ENCODE measurements at places on chromosomes 12 and 14. TPM values are rescaled to one million over a fixed set of nuclear protein-coding genes. Genes with fewer than 3 reads are reported as not detected.
A peak's percentile ranks its signal among the peaks of the same experiment; 100 is the strongest.

Gene FZD10
- total RNA-seq = 0.92 TPM

DNA sequence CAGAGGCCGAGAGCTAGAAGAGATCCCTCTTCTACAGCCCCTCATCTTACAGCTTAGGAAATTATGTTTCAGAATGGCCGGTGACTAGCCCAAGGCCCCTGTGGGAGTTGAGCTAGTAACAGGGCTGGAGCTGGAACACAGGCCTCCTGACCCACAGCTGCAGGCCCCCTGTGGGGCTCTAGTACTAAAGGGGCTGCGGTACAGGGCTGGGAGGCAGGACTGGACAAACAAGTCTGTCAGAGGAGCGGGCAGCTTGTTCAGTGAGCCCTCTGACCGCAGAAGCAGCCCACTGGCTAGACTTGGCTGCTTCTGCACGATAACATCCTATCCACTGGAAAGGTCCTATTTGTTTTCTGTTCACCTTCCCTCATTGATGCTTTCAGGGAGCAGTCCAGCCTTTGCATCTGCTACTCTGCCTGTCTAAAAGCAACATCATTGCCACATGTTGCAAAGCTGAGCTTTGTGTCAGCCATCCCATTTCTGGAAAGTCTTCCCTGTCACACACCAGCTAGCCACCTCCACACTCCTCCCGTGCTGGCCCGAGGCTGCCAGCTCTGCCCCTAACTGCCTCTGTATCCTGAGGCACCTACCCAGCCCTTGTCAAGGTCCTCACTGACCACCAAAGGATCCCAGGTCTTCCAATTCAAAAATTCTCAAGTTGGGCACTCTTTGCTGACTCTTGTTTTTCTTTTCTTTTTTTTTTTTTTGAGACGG is 10.2 kb downstream of the PSMC1 start:
- no peak overlapping the region for H3K27ac ChIP-seq
- no peaks in the 10 kb centered on the region for H3K27me3 ChIP-seq
- no peak overlapping the region for H3K4me3 ChIP-seq
- no peaks in the 10 kb centered on the region for H3K4me1 ChIP-seq
- peaks cover 96% of the 10 kb centered on the region for H3K36me3 ChIP-seq

GRCh38 chr14:96792591-96792990 is 4.6 kb upstream of the VRK1 start:
- no peaks in the 10 kb centered on the region for H3K36me3 ChIP-seq
- H3K4me1 ChIP-seq = peaks cover 18% of the 10 kb centered on the region
- H3K27ac ChIP-seq = no peak overlapping the region
- no peak overlapping the region for H3K4me3 ChIP-seq
- DNase-seq = no peak

DNA sequence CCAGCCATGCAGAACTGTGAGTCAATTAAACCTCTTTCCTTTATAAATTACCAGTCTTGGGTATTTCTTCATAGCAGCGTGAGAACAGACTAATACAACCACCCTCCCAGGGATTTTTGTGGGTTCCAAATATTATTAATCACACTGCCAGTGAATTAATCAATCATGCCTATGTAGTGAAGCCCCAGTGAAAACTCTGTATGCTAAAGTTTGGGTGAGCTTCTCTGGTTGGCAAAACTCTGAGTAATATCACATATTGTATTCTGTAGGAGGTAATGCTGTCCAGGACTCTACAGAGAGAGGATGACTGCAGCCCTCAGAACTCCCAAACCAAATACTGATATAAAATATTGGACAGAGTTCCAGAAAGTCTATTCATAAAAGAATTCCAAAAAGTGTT is 216.9 kb downstream of the RPAP3 start:
- H3K4me1 ChIP-seq = no peaks in the 10 kb centered on the region
- no peaks in the 10 kb centered on the region for H3K36me3 ChIP-seq
- no peak overlapping the region for H3K4me3 ChIP-seq

Gene CABP1
- total RNA-seq = 0.38 TPM

Gene HECTD1
- total RNA-seq = 160 TPM

Gene ZNF740
- 39.2 TPM for total RNA-seq

DNA sequence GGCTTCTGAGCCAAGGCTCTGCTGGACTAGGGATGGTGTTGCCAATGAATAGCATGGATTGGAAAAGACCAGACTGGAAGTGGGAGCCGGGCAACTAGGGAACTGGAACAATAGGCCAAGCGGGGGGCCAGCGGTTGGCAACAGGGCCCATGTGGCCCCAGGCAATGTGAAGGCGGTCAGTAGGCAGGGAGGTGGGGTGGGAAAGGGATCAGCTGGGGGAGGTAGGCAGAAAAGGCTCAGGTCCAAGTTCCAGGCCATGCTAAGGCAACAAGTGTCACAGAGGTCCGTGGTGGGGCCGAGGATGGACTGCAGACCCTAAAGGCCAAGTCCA is 14.9 kb upstream of the MLXIP start:
- H3K27me3 ChIP-seq = no peaks in the 10 kb centered on the region
- H3K36me3 ChIP-seq = peaks cover 8% of the 10 kb centered on the region
- H3K27ac ChIP-seq = peak overlapping the region; percentile 77
- peaks cover 7% of the 10 kb centered on the region for H3K4me1 ChIP-seq
- DNase-seq = no peak

Gene ACOT6
- not detected for total RNA-seq

DNA sequence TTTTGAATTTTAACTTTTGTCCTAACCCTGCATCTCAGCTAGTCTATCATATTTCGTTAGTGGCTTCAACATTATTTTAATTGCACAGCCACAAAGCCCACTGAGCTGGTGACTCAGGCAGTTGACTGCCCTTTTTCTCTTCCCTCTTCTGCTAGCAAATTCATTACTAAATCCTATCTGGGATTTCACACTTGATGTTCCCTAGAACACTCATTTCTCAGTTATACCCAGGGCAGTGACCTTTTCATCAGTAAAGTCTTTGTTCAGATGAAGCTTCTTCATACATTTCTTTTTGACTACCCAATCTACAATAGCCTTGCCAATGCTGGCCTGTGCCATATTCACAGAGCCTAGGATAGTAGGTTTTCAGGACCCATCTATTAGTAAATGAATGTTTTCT is 107.0 kb downstream of the ATXN7L3B start:
- no peaks in the 10 kb centered on the region for H3K27me3 ChIP-seq
- H3K4me1 ChIP-seq = no peaks in the 10 kb centered on the region
- H3K4me3 ChIP-seq = no peak overlapping the region
- DNase-seq = no peak

DNA sequence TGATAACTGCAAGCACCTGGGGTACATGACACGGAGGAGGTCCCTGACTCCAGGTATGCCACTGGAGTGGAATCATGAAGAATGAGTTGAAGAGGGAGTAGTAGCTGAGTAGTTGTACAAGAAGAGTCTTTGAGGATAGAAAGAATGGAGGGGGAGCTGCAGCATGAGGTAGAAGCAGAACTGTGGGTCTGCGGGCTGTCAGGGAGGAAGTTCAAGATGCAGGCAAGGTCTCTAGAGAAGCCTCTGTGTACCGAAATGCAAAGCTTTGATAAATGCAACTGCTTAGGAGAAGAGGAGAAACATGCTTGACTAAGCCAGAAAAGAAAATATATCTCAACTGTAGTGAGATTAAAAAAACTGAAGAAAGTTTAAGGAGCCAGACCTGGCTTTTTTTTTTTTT is 91.5 kb downstream of the CPNE8 start:
- peaks cover 9% of the 10 kb centered on the region for H3K36me3 ChIP-seq
- H3K27ac ChIP-seq = no peak overlapping the region
- H3K4me3 ChIP-seq = no peak overlapping the region

Gene TCL1B
- total RNA-seq = not detected

DNA sequence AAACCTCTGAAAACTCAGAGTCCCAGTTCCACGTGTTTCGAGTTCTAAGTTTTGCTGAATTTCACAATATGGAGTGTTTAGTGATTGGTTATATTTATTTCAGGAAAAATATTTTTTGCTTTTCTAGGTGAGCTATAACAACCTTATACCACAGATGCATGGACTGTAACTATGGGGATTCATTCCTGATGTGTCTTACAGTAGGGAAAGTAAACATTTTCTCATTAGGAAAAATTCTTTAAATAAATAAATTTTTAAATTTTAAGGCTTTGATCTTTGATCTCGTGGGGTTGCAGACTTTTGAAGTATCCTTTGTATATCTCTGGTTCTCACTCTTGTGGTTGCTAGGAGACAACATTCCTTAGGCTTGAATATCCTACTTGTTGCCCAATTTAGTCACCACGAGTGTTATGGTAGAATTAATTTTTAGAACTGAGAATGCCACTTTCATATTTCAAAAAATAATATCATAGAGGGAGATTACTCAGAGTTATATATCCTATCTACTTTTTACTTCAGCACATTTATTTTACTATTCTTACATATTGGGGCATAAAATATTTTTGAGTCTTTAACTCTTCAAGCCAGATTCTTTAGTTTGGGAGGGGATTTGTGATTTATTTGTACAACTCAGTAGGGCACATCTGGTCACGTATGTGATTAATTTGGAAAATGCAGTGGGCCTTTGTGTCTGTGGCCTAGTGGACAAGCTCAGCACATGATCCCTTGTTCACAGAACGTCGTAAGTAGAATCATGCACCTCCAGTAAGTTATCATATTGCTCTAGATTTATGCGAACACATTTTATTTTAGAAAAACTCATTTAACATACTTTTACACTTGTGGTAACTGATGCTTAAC is 224.0 kb downstream of the TTC6 start:
- peak overlapping the region; percentile 33 for H3K27ac ChIP-seq
- H3K4me3 ChIP-seq = no peak overlapping the region
- no peaks in the 10 kb centered on the region for H3K27me3 ChIP-seq
- H3K4me1 ChIP-seq = no peaks in the 10 kb centered on the region
- H3K36me3 ChIP-seq = no peaks in the 10 kb centered on the region
- peak; percentile 11 for DNase-seq

DNA sequence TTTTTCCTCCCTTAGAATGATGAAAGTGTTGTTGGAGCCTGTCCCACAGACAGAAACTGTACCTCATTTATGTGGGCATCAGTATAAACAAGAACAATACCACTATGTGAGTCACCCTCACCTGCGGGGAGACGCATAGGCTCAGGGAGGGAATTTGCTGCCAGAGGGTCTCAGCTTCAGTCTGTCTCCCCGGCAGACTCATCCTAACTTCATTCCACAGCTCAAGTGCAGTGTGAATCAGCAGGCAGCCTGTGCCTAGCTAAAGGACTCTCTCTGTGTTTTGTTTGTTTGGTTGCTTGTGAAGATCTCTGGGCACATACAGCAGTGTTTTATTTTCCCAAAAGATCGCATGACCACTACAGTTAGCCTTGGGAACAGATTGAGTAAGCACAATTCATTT is 98.9 kb downstream of the PRKCH start:
- no peaks in the 10 kb centered on the region for H3K36me3 ChIP-seq
- no peaks in the 10 kb centered on the region for H3K27me3 ChIP-seq
- H3K27ac ChIP-seq = no peak overlapping the region
- no peak overlapping the region for H3K4me3 ChIP-seq

- no peak for DNase-seq
- H3K27ac ChIP-seq = no peak overlapping the region
- no peak overlapping the region for H3K4me3 ChIP-seq
- no peaks in the 10 kb centered on the region for H3K27me3 ChIP-seq
- H3K4me1 ChIP-seq = no peaks in the 10 kb centered on the region
These were observed 772.5 kb upstream of the USP15 start for GRCh38 chr12:61487728-61488127.

- no peak for DNase-seq
- no peak overlapping the region for H3K4me3 ChIP-seq
- no peaks in the 10 kb centered on the region for H3K36me3 ChIP-seq
These were observed 95.0 kb upstream of the OTX2 start for GRCh38 chr14:56905282-56905681.

- H3K27ac ChIP-seq = no peak overlapping the region
- no peak for DNase-seq
- no peaks in the 10 kb centered on the region for H3K27me3 ChIP-seq
- no peak overlapping the region for H3K4me3 ChIP-seq
These were observed 15.5 kb downstream of the CPSF6 start for GRCh38 chr12:69254862-69255261.

DNA sequence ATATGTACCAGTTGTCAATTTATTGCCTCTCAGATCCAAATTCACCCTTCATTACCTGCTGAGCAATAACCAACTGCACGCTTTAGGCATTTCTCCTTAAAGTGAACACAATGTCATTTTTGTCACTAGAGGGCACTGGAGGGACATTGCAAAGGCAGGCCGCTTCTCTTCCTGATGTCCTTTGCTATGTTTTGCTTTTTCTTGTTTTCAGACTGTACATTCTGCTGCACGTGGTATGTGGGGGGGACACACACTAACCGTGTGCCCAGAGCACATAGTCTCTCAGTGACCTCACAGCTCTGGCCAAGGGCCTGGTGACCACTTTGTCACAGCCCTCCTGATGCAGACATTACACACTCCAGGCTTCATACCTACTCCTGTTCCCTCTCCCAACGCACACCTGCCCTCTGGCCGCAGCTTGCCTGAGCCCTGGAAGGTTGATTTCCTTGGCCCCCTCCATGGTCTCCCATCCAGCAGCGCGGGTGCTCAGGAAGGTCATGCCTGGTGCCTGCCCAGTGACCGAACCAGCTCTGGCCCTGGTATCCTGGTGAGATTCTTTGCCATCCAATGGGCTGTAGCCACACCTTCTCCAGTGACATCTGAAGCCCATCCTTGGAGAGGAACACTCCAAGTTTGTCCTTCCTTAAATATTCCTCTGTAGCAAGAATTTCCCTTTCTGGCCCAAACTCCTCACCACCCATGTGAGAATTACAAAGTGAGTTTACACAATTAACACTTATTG is 39.9 kb downstream of the MYO1H start:
- no peak overlapping the region for H3K27ac ChIP-seq
- no peak overlapping the region for H3K4me3 ChIP-seq
- no peaks in the 10 kb centered on the region for H3K36me3 ChIP-seq
- no peak for DNase-seq

Gene ALDH2
- total RNA-seq = 289 TPM

Data from left lung (tissue), 14 donors.